Effector CD4-positive, alpha-beta T cell (primary cell): ENCODE measurements at places on chromosomes 2 and 18.

- no peak for DNase-seq
Observed at GRCh38 chr2:205730701-205731582, 48.6 kb downstream of the NRP2 start.

- DNase-seq = no peak
Observed at GRCh38 chr2:41031282-41031681, 579.4 kb upstream of the SLC8A1 start.

DNA sequence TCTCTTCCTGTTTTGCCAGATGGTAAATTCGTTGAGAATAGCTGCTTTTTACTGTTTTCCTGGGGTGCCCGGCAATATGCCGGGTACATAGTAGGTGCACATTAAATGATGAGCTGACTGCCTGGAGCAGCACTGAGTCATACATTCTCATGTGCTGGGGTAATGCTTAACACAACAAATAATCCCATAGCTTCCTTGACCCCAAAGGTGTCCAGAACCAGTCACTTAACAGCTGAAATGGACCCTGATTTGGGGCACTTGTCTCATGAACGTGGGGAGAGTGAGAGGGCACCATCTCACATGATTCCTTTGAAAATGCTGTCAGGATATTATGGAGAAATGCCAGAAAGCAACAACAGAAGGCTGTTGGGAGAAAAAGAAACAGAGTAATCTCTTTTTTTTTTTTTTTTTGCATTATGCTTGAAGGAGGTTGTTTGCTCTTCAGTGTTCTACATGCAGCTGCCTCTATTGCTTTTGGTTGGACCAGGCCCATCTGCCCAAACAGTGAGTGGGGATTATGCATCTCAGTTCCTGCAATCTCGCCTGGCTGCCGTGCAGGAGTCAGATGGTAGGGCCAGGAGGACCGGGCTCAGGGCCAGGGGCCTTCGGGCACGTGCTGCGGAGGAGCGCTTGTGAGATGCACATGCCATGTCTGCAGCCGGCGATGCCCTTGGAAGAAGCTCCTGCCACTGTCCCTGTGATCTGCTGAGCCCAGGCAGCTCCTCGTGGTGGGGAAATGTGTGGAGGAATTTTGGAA lies 162.1 kb downstream of the SH3RF3 start:
- DNase-seq = no peak

DNA sequence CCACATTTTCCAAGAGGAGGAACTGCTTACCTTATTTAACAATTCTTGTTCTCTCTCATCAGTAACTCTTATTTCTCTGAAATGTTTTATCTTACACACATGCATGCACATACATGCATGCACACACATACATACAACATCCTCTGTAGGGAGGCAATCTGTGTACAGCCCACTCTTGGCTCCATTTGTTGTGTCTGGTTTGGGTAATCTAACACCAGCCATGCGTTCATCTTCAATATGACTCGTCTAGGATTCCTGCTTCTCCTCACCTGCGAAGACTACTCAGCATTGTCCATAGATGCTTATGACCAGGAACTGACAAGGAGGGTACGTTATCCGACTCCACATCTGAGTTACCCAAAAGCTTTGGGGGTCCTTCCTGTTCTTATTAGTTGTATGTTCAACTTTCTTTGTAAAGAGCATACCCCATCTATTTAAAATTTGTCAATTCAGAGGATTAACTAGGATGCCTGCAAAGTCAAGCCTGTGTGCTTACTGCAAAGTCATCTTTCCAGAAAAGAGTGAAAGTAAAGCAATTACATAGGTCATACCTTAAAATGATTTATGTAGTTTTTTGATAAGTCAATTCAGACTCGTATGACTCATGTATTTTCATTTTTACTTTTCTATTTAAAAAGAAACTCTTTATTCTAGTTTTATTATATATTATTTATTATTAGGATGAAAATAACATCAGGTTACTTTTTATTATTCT lies 18.2 kb downstream of the LYPD6B start:
- no peak for DNase-seq

DNA sequence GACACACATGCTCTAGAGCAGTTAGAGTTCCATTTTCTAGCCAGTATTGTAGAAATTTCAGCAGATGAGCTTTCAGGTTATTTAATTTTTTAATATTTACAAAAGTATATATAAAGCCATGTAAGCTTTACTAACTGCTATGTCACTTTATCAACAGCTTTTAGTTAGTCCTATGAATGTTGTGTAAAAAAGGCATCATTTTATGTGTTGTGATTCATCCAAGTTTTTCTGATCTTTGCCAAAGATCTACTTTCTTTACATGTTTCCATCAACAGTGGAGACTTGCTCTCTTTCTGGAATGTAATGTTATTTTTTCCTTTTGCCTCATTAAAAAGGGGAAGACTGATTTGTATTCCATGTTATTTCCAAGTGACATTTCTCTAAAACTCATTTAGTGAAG lies 125.2 kb upstream of the TFPI start:
- no peak for DNase-seq

DNA sequence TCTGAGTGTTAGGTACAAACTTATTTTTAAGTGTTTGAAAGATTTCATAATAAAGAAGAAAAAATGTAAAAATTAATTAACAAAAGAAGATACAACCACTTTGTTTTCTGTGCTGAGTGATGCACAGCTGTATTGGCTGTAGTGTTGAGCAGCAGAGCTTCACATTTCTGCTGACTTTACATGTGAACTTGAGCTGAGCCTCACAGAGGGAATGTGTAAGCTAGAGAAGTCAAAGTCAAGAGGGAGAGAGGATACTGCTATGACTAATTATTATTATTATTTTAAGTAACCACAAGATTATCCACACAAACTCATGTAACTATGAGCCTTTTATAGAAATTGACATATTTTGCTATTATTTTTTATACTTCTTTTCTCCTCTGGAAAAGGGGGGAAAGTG lies 159.1 kb upstream of the ZSWIM2 start:
- DNase-seq = no peak

- no peak for DNase-seq
Observed at GRCh38 chr2:33709951-33710350, 110.9 kb upstream of the FAM98A start.

GRCh38 chr2:133326652-133327397 lies 241.4 kb downstream of the NCKAP5 start:
- DNase-seq = no peak
